CD4-positive, alpha-beta T cell treated with Interleukin-6 at 100 ng/mL for 8 hours (primary cell): ENCODE measurements at places on chromosomes 12 and 14.

- DNase-seq: no peak
Observed at GRCh38 chr12:53418221-53418620, 5.4 kb upstream of the AMHR2 start.

GRCh38 chr14:91350813-91351511 is 66.7 kb downstream of the CCDC88C start:
- peak; percentile 64 for DNase-seq

DNA sequence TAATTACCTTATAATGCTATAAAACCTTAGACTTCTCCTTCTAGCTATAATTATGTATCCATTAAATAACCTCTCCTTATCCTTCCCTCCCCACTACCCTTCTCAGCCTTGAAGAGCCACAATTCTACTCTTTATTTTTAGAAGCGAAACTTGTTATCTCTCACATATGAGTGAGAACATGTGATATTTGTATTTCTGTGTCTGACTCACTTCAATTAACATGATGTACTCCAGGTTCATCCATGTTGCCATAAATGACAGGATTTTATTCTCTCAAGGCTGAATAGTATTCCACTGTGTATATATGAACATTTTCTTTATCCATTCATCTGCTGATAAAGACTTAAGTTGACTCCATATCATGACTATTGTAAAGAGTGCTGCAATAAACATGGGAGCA is 485.6 kb downstream of the FLRT2 start:
- DNase-seq: no peak

GRCh38 chr14:56989359-56989758 is 179.1 kb upstream of the OTX2 start:
- DNase-seq: no peak

GRCh38 chr12:102023343-102023930 is 38.4 kb downstream of the WASHC3 start:
- DNase-seq: no peak

DNA sequence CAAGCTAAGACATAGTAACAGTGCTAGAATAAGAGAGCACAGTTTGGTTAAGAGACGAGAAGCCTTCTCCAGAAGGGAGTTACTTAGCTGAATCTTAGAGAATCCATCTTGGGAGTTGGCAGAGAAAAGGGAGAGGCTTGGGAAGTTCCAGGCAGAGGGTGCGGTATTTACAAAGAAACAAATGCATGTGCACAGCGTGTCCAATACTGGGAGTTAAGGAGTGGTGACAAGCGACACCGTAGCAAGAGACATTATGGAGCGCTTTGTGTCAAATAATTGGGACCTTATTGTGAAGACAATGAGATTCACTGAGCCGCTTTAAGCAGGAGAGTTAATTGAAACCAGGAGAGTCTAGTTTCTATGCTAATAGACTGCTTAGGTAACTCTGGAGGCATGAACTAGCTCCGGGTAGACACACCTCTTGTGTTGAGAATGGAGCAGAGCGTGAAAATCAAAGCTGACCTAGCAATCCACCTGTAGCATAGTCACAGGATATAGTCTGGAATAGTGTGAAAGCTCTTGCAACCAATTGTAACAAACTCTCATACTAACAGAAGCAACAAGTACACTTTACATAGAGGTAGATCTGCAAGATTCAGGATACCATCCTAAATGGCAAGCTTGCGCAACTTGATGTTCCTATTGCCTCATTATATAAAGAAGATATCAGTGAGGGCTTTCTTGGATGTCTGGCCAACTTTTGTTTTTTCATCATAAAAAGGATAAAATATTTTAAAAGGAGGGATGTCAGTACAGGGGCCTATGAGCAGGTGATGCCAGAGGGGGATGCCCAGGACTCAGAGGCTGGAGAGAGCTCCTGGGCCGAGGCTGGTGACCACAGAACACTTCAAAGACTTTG is 5.3 kb downstream of the ALDH1L2 start:
- no peak for DNase-seq

DNA sequence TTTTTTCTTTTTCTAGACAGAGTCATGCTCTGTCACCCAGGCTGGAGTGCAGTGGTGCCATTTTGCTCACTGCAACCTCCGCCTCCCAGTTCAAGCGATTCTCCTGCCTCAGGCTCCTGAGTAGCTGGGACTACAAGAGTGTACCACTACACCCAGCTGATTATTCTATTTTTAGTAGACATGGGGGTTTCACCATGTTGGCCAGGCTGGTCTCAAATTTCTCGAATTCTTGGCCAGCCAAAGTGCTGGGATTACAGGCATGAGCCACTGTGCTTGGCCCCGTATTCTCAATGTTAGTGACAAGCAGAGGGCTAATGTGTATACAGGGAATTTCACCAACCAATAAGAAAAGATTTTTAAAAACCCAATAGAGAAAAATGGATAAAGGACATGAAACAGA is 8.4 kb downstream of the PLBD2 start:
- DNase-seq: no peak

GRCh38 chr12:91053951-91054715 is 3.7 kb downstream of the KERA start:
- DNase-seq: no peak

DNA sequence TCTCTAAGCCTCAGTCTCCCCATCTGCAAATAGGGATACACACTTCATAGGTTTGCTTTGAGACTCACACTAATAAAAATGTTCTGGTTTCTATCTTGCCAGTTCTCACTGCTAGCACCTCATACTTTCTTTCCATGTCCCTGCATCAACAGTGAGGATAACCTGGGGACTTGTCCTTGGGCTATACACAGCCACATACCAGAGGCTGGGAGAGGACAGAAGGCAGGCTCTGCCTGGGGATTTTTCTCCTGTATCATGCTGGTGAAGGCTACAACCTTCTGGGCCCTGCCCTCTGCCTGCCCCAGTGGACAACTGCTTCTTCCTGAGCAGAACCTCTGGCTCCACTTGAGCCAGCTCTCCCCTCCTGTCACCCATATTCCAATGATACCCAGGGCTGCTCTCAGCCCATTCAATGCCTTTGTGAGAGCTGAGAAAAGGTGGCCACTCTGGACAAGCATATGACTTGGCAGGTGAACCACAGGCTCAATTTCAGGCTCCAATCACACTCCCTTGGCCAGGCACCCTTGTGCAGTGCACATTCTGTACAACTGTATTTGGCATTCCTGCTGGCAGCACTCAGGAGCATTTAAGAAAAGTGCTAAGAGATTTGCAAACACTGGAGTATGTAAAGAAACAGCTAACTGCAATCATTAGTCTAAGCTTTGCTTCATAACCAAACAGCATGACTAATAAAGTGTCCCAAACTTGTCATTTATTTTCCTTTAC is 135.8 kb upstream of the VRK1 start:
- DNase-seq: no peak

DNA sequence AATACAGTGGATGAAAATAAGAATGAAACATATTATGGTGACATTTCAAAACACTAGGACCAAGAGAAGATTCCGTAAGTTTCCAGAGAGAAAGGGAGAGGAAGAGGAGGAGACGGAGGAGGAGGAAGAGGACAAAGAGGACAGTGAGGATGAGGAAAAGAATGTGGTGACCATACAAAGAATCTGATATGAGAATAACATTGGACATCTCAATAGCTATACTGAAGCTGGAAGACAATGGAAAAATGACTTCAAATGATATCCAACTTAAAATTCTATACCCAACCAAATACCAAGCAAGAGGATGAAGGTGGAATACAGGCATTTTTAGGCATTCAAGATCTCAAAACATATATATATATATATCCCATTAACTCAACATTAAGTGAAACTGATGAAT is 173.4 kb downstream of the PAWR start:
- no peak for DNase-seq

- DNase-seq: no peak
Observed at GRCh38 chr12:19963972-19964371, 404.4 kb upstream of the PDE3A start.

- DNase-seq: no peak
Observed at GRCh38 chr14:41607966-41608663, 1.4 kb downstream of the LRFN5 start.

DNA sequence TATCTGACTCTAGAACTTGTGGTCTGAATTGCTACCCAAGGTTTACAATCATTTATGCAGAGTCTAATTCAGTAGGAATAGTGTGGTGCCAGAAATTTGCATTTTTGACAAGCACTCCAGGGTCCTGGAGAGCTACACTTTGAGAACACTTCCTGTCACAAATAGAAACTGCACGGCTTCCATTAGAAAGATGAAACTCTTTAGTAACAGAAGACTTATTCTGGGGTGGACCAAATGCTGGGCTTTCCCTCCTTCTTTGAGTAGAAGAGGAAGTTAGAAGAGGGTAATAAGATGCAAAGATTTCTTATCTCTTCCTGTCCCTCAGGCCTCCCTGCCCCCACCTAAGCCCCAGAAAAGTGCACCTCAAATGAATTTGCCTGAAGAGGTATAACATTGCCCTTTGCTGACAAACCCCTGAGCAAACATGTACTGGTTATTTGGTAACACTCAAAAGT is 28.4 kb downstream of the DGLUCY start:
- no peak for DNase-seq

DNA sequence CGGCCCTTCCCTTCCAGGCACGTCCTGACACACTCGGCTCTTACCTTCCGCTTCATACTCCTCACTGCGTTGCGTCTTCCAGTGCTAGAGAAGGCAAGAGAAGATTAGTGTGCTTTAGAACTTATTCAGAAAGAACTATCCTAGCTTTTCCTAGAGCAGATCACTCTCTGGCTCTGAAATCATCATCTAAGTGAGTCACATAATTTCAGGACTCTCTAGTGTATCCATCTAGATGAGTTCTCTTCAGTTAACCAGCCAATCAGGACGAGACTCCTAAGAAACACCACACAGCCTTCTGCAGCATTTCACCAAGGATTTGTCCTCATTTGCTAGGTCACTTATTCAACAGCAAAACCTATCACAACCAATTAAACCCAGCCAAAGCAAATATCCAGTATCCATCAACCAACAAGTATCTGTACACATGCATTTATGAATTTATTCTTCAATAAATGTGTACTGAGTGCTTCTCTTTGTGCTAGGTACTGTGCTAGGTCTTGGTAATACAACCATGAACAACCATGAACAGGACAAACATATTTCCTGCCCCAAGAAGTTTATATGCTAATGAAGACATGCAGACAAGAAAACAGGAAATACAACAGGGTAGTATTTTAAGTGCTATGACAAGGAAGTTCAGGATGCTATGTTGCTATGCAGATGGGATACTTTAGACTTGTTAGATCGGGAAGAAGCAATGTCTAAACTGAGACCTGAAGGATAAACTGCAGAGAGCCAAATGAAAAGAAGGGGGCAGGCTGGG is 52.1 kb downstream of the NIN start:
- no peak for DNase-seq

DNA sequence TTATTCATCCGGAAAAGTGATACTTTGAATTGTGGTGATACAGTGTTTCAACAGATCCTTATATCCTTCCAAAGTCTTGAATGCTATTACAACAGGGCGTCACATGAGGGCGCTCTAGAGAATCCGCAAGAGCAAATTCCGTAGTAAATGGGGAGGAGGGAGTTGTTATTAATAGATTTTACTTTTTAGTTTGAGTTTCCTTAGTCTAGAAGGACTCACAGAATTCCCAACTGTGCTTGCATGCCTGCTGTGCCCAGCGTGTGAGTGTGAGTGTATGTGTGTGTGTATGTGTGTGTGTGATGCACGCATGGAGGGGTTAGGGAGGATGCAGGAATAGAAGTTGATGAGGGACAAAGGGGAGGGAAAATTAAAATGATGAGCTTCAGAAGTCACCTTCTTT is 375.3 kb downstream of the C12orf75 start:
- no peak for DNase-seq

- no peak for DNase-seq
Observed at GRCh38 chr14:81303258-81303935, 82.6 kb upstream of the GTF2A1 start.

GRCh38 chr12:92206596-92206995 is 61.0 kb upstream of the BTG1 start:
- no peak for DNase-seq
